ENCODE measurements at places on chromosomes 16 and 17.

DNA sequence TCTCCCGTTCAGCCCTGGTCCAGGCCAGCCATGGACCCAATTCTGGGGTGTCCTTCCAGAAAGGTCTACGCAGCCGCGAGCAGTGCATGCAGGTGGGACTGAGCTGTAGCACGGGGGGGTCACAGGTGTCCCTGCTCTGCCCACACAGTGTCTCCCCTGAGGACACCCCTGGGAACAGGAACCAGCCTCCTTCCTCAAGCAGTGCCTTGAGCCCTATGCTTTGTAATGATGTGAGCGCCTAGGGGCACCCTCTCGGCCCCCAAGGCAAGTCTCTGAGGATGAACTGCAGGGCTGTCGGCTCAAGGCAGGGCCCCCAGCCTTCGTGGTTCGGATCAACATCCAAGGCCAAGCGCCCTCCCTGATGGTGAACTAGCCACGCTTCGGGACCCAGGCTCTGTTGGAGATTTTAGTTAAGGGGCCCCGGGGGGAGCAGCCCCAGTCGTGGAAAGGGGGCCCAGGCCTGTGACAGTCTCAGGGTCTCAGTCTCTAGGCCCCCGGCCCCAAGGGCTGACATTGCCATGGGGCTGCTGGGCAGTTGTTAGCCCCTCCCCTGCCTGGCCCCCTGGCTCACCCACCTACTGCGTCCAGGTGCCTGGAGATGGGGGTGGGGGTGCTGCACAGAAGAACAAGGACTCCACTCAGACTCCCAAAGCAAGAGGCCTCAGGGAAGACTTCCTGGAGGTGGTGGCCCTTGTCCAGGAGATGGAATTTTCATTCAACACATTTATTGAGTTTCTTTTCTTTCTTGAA, 2.3 kb downstream of the IL17C start:
- no peak for DNase-seq

DNA sequence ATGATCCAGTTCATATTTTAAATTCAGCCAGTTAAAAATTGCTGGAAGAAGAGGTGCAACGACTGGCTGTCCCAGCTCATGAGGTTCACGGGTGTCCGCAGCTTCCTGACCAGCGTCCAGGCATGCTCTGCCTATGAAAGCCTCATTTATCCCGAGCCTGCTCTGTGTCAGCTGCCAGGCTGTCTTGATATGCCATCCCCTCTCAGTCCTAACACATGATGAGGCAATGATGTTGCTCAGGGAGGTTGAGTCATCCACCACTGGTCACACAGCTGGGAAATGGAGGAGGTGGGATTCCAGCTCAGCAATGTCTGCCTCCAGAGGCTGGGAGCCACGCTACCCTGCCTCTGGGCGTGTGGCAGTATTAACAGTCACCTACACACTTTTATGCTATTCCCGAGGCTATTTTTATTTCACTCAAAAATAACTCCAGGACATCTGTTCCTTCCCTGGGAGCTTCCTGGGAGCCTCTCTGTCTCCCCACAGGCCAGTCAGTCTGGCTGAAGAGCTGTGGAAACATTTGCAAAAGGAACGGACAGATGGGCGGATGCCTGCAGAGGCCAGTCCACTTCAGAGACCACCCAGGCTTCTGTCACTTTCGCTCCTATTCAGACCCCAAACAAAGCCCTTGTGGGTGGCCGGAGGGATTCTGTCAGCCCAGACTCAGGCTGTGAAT, 22.5 kb downstream of the RAB11FIP4 start:
- no peak for DNase-seq

- no peak for DNase-seq
Observed at GRCh38 chr17:21239680-21240368, 13.4 kb downstream of the NATD1 start.

DNA sequence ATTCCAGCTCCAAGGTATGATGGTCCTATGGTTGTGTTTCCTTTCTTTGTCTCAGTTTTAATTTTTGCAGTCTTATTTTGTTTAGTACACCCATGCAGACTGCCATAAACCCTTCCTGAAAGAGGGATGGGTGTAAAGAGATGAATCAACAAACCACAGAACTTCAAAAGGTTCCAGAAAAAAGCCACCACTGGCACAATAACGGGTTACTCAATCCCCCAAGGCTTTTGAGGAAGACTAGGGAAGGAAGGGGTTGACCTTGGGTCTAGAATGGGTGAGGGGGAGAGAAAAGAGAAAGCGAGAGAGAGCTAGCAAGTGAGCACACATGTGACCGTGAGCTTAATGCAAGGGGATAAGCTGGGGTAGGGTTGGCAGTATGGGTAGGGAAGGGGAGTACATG, 168.1 kb downstream of the XYLT1 start:
- no peak for DNase-seq

All from stimulated activated CD8-positive, alpha-beta memory T cell treated with anti-CD3 and anti-CD28 coated beads, Interleukin-15, amount 100 ng/mL, for 4 hours (primary cell).